ENCODE measurements at places on chromosomes 3 and 15. TPM values are rescaled to one million over a fixed set of nuclear protein-coding genes. Genes with fewer than 3 reads are reported as not detected.

Gene BHLHE40
- 33.9 TPM for total RNA-seq

Gene IREB2
- 23.6 TPM for total RNA-seq

Gene RASL12
- total RNA-seq: 12.9 TPM

Gene CCRL2
- total RNA-seq: 1.5 TPM

Gene LRRC31
- total RNA-seq: not detected

Gene SST
- not detected for total RNA-seq

Gene GABRR3
- not detected for total RNA-seq

Gene SERPINI2
- 0.41 TPM for total RNA-seq

Gene IDH3A
- 465 TPM for total RNA-seq

Gene GOLGA8O
- total RNA-seq: 1.2 TPM

Gene GPR176
- total RNA-seq: 1.6 TPM

Gene FGD5
- 13.9 TPM for total RNA-seq

Gene TMEM212
- total RNA-seq: not detected

Gene LARP6
- total RNA-seq: 50.6 TPM

Gene INKA1
- 2.3 TPM for total RNA-seq

Gene C2CD4A
- total RNA-seq: not detected

DNA sequence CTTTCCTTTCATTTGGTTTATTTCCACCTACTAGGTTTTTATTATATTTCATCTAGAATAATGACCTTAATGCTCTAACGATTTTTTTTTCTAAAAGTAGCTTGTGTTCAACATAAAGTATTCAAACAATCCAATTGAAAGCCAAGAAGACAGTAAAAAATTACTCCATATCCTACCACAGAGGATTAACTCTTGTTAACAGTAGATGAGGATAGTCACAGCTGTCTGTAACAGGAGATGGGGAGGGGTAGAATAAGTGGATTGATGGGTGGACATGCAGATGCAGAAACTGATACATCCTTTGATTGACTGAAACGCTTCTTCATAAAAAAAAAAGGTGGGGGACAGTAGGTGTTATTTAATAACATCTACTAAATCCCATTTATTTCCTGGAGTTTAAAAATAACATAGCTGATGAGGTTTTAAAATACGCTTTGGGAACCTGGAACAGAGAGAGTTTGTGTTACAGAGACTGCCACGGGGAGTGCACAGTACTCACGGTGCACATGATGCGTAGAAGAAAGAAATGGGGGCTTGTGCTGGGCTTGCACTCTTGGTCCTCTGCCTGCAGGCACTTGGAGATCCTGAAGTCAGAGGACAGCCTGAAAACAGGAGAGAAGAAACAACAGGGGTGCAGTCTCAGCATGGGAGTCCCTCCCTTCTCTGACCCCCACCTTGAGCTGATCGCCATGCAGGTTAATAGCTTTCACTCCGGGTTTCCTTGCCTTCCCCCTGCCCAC, 226.7 kb downstream of the THSD4 start:
- DNase-seq: no peak

DNA sequence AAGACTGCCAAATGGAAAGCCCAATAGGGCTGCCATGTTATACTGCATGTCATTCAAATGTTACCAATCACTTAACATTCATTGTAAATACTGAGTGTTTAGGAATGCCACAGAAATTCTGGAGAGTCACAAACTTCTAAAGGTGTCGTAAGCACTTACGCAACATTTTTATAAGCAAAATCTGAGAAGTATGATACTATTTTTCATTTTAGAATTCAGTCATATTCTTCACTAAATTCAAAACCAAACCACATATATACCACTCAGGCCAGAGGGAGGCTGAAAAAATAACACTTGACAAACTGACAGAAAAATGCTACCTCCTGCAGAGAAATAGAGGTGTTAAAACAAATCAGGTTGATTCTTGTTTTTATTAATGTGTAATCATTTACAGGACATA, 89.8 kb downstream of the THBS1 start:
- no peak for DNase-seq

DNA sequence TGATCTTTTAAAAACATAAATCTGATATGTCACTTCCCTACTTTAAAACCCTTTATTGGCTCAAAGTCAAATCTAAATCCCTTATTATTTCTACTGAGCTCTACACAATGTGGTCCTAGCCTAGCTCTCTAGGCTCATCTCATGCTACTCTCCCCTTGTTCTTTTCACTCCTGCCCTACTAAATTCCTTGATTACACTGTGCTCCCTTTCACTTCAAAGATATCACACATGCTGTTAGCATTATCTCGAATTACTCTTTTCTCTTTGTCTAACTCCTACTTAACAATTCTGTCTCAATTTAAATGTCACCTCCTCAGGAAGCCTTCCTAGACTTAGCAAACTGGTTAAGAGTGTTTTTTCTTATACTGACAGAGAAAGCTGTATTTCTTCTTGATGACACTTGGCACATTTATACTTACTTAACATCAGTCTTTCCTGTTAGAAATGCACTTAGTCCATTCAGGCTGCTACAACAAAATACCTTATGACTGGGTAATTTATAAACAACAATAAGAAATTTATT, 102.0 kb downstream of the SCAPER start:
- DNase-seq: no peak

- no peak for DNase-seq
Observed at GRCh38 chr3:57080171-57080570, 19.7 kb downstream of the SPATA12 start.

GRCh38 chr3:3145831-3146230, 19.1 kb downstream of the TRNT1 start:
- DNase-seq: no peak

GRCh38 chr3:127899200-127899599, 15.8 kb upstream of the KBTBD12 start:
- DNase-seq: no peak

GRCh38 chr15:61422773-61423172, 193.7 kb upstream of the RORA start:
- DNase-seq: no peak

- no peak for DNase-seq
Observed at GRCh38 chr15:65362491-65362890, 15.3 kb downstream of the IGDCC3 start.

- no peak for DNase-seq
Observed at GRCh38 chr3:7518456-7518855, 657.5 kb downstream of the GRM7 start.

- no peak for DNase-seq
Observed at GRCh38 chr3:111277226-111277625, 205.6 kb downstream of the NECTIN3 start.

- DNase-seq: no peak
Observed at GRCh38 chr15:35019404-35020327, 31.6 kb upstream of the ZNF770 start.

GRCh38 chr3:172591876-172592771, 68.9 kb upstream of the TNFSF10 start:
- DNase-seq: no peak

GRCh38 chr3:170076715-170077238, 39.0 kb downstream of the GPR160 start:
- no peak for DNase-seq

- DNase-seq: no peak
Observed at GRCh38 chr3:189053322-189053721, 118.4 kb upstream of the TPRG1 start.

GRCh38 chr3:139394116-139394515, 4.7 kb upstream of the COPB2 start:
- no peak for DNase-seq

- DNase-seq: no peak
Observed at GRCh38 chr15:79994615-79995014, 23.6 kb upstream of the BCL2A1 start.

DNA sequence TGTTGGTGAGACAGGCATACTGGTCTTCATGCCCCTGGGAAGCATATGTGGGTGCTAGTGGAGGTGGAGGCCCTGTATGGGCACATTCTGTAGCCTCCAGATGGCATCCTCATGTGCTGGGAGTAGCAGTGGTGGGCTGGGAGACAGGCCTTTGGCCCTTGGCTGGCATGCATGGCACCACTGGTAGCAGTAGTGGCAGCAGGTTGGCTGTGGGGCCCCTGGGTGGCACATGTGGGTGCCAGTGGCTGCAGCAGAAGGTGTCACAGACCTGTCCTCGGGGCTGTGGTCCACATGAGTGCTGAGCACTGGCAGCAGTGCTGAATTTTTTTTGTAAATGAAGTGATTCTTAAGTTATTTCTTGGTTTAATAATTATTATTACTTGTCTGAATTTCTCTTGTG, 71.2 kb downstream of the TNFAIP8L3 start:
- DNase-seq: no peak

GRCh38 chr3:166060789-166061479, 223.7 kb upstream of the BCHE start:
- DNase-seq: no peak

DNA sequence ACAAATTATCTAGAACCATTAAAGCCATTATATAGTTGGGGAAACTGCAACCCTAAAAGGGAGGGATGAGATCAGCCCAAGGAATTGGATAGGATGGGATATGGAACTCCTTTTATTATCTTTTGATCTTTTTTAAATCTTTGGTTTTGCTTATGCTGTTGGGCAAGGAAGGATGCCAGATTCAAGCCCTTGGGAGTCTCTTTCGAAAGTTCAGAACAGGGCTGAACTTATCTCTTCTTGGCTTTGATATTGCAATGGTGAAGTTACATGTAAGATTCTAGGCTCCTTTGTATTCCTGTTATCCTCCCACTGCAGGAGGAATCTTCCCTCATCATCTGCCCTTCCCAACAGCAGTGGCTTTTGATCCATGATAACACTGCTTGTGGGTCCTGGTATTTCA, 10.0 kb upstream of the SLC22A13 start:
- no peak for DNase-seq

- DNase-seq: peak; percentile 34
Observed at GRCh38 chr3:149460117-149460516, 14.4 kb upstream of the TM4SF4 start.

GRCh38 chr3:16721494-16721893, 116.3 kb upstream of the DAZL start:
- DNase-seq: no peak

DNA sequence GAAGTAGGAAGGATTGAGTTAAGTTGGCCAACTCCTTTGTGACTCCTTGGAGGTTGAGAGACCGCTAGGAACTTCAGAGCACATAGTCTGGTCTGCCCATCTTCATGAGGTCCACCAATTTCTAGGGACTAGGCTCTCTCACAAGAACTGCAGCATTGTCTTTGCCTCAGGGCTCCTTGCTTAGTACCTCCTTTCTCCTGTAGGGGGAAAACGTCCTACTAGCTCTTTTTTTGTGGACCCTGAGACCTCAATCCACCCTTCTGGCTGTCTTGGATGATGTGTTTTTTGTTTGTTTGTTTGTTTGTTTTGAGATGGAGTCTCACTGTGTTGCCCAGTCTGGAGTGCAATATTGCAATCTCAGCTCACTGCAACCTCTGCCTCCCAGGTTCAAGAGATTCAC, 21.6 kb downstream of the REC114 start:
- DNase-seq: no peak

- peak; percentile 2 for DNase-seq
Observed at GRCh38 chr3:52091586-52092270, 35.4 kb upstream of the DUSP7 start.

GRCh38 chr3:85433319-85433718, 474.5 kb downstream of the CADM2 start:
- DNase-seq: no peak

DNA sequence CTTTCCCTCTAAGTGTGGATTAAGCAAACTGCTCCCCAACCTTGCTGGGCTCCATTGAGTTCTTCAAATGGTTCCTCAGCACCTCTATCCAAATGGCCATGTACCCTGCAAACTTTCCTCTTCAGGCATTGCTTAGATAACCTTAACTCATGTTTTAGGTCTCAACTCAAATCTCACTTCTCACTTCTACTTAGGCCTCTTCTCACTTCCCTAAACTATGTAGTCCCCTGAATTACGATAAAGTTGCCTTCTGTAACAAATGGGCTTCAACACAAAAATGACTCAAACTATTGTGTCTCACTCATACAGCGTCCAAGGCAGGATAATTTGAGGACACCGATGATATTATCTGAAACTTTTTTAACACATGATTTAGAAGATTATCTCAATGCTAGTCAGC, 62.4 kb upstream of the STAC start:
- no peak for DNase-seq

- DNase-seq: no peak
Observed at GRCh38 chr15:88894819-88895767, at the start of gene HAPLN3. TSS of gene HAPLN3 (minus strand) at chr15:88895544. CDS start at chr15:88887298, 8,246 bp downstream.
